Caco-2 (cell line): ENCODE measurements at places on chromosomes 2 and 18.

DNA sequence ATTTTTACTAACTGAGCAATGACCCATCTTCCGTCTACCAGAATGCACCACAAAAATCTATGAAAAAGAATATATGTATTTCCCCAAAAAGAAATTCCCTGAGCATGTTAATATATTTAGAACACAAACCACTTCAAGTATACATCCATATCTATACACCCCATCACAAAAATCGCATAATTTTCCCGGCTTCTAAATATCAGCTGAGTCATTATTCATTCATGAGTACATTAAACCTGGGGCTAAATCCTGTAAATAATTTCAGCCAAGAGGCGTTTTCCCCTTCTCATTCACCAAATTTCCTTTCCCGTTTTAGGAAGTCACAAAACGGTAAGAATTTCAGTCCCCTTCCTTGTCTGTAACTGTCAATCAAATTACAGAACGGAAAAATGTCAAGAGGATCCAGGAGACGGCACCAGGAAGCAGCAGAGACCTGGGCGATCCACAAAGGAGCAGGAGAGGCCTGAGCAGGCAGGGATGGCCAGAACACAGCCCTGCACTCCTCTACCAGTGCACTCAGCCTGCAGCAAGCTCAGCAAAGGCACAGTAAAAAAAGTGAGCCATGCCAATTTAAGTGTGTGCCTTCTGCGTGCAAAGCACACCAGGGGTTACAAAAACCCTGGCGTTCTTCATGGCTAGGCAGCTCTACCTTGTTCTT is 300.7 kb downstream of the TCF4 start:
- no peaks in the 10 kb centered on the region for H3K36me3 ChIP-seq
- no peak overlapping the region for H3K27ac ChIP-seq
- H3K4me1 ChIP-seq = no peaks in the 10 kb centered on the region; the same call in 1 of the 2 replicates
- DNase-seq = no peak
- H3K27me3 ChIP-seq = no peaks in the 10 kb centered on the region
- H3K4me3 ChIP-seq = no peak overlapping the region

- H3K27me3 ChIP-seq = no peaks in the 10 kb centered on the region
- DNase-seq = no peak
- H3K4me1 ChIP-seq = no peaks in the 10 kb centered on the region
- H3K36me3 ChIP-seq = no peaks in the 10 kb centered on the region
- no peak overlapping the region for H3K4me3 ChIP-seq
Measured at GRCh38 chr18:75341267-75341666, 86.2 kb downstream of the SMIM21 start.

- H3K4me3 ChIP-seq = no peak overlapping the region
- no peak for DNase-seq
- no peaks in the 10 kb centered on the region for H3K27me3 ChIP-seq
- H3K36me3 ChIP-seq = no peaks in the 10 kb centered on the region
- no peak overlapping the region for H3K27ac ChIP-seq
Measured at GRCh38 chr2:11995456-11995855, 249.0 kb downstream of the LPIN1 start.

DNA sequence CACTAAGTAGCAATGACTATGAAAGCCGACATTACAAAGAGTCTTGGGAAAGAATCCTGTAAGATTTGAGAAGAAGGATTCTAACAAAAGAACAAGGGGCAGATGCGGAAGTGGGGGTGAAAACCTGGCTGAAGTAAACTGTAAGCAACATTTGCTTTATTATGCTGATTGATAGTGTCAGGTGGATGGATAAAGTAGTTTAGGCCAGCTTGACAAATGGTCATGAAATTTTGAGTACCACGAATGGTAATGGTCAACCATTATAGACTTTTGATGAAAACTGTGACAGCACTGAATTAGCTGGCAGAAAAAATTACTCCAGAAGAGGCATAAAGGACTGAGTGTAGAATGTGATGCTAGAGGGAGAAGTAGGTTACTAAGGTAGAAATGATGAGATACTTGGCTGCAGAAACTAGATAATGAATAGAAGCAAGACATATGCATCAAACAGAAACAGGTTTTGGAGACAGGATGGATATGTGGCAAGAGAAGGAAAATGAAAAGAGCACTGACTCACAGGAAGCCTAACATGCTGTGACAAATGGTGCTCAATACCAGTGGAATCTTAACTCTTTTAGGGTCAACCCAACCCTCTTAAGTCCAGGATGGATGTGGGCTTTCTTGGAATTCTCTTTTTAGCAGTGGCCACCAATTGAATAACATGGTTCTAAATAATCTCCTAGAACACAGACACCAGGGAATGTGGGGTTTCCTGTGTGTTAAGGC is 6.8 kb downstream of the THUMPD2 start:
- peaks cover 3% of the 10 kb centered on the region; the same call in 1 of the 2 replicates for H3K4me1 ChIP-seq
- H3K27ac ChIP-seq = no peak overlapping the region
- H3K36me3 ChIP-seq = peaks cover 1% of the 10 kb centered on the region; the same call in 1 of the 2 replicates

GRCh38 chr2:135285391-135285790 is 233.3 kb downstream of the RAB3GAP1 start:
- H3K4me1 ChIP-seq = no peaks in the 10 kb centered on the region
- H3K36me3 ChIP-seq = no peaks in the 10 kb centered on the region
- no peak overlapping the region for H3K27ac ChIP-seq
- H3K27me3 ChIP-seq = no peaks in the 10 kb centered on the region
- no peak for DNase-seq

- no peaks in the 10 kb centered on the region for H3K27me3 ChIP-seq
- H3K4me1 ChIP-seq = peaks cover 8% of the 10 kb centered on the region
- no peaks in the 10 kb centered on the region for H3K36me3 ChIP-seq
- H3K4me3 ChIP-seq = no peak overlapping the region
- no peak overlapping the region for H3K27ac ChIP-seq
Measured at GRCh38 chr2:61426267-61426897, 44.5 kb downstream of the USP34 start.

DNA sequence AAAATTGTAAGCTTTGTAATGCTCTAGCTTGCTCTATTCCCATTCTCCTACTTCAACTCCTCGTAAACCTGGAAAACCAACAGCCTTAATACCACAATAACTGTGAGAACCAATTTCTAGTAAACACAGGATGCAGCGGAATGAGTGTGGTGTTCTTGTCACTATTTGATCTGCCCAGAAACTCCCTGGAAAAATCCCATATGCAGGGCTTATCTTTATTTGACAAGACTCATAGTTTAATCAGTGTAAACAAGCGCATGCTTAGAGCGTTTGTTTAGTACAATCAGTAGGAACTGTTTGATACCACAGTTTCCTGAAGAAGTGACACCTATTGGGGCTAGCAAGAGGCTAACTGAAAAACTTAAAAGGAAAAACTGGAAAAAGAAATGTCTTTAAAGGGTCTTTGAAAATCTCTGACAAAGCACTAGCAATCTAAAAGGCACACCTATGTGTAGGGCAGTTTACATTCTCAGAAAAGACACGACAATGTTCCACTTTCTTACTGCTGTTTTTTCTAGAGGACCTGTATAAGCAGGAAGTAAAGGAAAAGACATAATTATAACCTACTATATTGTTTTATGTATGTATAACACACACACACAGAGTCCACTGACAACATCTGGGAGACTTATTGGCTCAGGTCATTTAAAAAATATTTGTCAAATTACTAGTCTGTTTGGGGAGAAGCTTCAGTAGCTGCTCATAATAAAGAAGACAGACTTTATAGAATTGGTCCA is 241.4 kb upstream of the KLHL14 start:
- H3K4me1 ChIP-seq = no peaks in the 10 kb centered on the region
- H3K36me3 ChIP-seq = no peaks in the 10 kb centered on the region
- H3K27ac ChIP-seq = no peak overlapping the region
- H3K27me3 ChIP-seq = no peaks in the 10 kb centered on the region
- no peak overlapping the region for H3K4me3 ChIP-seq

- H3K27ac ChIP-seq = no peak overlapping the region
- no peaks in the 10 kb centered on the region for H3K4me1 ChIP-seq
- no peak for DNase-seq
- H3K4me3 ChIP-seq = no peak overlapping the region
- no peaks in the 10 kb centered on the region for H3K36me3 ChIP-seq
Measured at GRCh38 chr2:54063967-54064535, 51.4 kb upstream of the ACYP2 start.

DNA sequence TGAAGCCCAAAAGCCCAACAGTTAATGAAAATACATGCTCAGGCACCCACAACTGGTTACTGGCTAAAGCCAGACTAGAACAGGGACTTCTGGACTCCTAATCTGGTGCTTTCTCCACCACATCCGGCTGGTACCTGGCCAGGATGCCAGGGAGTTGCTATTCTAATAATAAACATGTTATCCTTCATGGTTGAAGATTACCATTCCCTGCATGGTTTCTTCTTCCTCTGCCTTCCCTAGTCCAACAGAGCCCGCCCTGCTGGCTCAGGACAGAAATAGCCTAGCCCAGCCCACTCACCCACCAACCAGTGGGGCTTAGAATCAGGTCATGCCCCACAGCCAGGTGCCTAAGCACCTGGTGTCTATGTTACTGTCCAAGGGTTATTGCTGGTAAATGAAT is 184.2 kb downstream of the TMEM247 start:
- no peak overlapping the region for H3K27ac ChIP-seq
- H3K36me3 ChIP-seq = no peaks in the 10 kb centered on the region
- no peak overlapping the region for H3K4me3 ChIP-seq
- no peak for DNase-seq
- no peaks in the 10 kb centered on the region for H3K4me1 ChIP-seq
